Osteocyte (in vitro differentiated cells): ENCODE measurements at places on chromosomes 6 and 20. TPM values are rescaled to one million over a fixed set of nuclear protein-coding genes. Genes with fewer than 3 reads are reported as not detected.
A peak's percentile ranks its signal among the peaks of the same experiment; 100 is the strongest.

DNA sequence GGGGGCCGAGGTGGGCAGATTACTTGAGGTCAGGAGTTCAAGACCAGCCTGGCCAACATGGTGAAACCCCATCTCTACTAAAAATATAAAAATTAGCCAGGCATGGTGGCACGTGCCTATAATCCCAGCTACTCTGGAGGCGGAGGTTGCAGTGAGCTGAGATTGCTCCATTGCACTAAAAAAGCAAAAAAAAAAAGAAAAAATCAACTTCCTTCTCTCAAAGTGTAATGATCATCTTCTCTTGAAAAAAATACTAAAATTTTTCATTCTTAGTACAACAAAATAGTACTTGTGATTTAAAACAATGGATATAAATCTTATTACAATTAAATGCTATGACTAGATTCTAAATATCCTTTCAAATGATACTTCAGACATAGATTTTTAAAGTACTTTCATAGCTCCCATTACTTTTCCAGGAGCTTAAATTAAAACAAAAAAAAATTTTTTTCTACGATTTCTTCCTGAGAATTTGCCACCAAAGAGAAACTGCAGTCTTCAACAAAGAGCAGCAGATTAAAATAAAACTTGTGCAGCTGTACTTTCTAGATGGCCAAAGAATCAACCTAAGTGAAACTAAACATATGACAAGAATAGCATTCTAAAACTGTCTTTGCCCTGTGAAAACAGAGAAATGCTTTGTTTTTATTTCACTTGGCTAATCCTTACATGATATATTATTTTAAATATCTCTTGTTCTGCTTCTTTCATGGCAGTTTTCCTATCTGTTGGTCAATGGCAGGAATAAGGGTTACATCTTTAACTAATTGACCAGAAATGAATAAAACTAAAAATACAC is 75.2 kb downstream of the MAP3K5 start:
- no peak for DNase-seq

GRCh38 chr20:4102381-4102780 is 87.0 kb upstream of the RNF24 start:
- peak; percentile 59 for DNase-seq

DNA sequence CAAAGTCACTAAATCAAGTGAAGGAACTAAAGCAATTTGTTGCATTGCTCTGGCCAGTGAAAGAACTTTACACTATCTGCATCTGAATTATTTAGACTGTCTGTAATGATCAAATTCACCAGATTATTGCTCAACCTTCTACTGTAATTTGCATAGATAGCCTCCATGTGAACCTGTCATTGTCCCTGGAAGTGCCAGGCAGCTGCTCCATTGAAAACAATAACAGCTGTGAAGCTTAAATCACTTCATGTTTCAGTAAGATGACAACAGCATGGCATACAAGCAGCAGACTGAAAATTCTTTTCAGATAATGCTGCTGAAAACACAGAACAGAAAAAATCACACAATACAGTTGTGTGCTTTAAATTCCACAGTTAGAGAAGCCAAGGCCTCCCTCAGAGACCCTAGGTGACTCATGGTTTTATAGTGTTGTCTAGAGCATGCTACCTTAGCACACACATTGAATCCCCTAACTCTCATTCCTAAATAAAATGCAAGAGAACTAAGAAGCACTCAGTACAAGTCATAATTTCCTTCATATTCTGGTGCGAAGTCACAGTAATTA is 248.9 kb downstream of the TPBG start:
- no peak for DNase-seq

DNA sequence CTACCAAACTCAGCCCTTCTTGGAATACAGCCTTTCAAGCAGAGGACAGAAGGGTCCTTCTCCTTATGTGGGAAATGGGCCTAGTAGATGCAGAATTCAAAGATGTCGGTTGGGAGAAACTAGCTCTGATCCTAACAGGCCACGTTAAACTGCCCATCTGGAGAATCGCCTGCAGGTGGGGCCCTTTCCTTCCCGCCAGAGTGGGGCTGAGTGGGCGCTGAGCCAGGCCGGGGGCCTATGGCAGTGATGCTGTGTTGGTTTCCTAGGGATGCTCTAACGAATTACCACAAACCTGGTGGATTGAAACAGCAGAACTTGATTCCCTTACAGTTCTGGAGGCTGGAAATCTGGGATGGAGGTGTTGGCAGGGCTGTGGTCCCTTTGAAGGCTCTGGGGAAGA is 9.1 kb downstream of the MAPK13 start:
- no peak for DNase-seq

- no peak for DNase-seq
Observed at GRCh38 chr6:72595812-72596211, 26.1 kb upstream of the KCNQ5 start.

GRCh38 chr6:75244063-75244584 is 523 bp upstream of the COX7A2 start:
- no peak for DNase-seq

ADGRF4 gene
- total RNA-seq, result not detected in 2 replicates

LTA gene
- total RNA-seq, result not detected in 2 replicates

GSTA3 gene
- not detected in 2 replicates for total RNA-seq
